Urothelium cell line (cell line): ENCODE measurements at places on chromosomes 5 and 9.

DNA sequence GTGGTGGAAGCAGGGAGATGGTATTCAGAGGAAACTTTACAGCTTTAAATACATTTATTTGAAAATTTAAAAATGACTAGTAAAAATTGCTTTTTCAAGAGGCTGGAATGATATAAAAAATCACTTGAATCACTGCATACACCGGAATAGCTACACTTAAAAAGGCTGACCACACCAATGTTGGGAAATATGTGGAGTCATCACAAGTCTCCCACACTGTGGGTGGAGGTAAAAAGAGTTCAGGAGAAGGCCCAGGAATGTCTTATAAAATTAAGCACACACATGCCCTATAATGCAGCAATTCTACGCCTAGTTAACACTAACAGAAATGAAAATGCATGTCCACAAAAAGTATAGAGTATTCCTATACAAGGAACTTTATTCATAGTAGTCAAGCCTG, 198.1 kb downstream of the ROR2 start:
- DNase-seq = no peak

- peak; percentile 29 for DNase-seq
These were observed 48.8 kb downstream of the MVB12B start for GRCh38 chr9:126375386-126375785.

GRCh38 chr5:92956886-92957285, 624.1 kb downstream of the NR2F1-AS1 start:
- no peak for DNase-seq

GRCh38 chr5:16570121-16570815, 46.5 kb downstream of the RETREG1 start:
- no peak for DNase-seq

- DNase-seq = no peak
These were observed 433.1 kb upstream of the CDH18 start for GRCh38 chr5:20420991-20421595.

GRCh38 chr5:73454379-73455036, 5.9 kb upstream of the FOXD1 start:
- DNase-seq = peak; percentile 64

- DNase-seq = no peak
These were observed 7.3 kb downstream of the PTGES2 start for GRCh38 chr9:128120061-128120740.

DNA sequence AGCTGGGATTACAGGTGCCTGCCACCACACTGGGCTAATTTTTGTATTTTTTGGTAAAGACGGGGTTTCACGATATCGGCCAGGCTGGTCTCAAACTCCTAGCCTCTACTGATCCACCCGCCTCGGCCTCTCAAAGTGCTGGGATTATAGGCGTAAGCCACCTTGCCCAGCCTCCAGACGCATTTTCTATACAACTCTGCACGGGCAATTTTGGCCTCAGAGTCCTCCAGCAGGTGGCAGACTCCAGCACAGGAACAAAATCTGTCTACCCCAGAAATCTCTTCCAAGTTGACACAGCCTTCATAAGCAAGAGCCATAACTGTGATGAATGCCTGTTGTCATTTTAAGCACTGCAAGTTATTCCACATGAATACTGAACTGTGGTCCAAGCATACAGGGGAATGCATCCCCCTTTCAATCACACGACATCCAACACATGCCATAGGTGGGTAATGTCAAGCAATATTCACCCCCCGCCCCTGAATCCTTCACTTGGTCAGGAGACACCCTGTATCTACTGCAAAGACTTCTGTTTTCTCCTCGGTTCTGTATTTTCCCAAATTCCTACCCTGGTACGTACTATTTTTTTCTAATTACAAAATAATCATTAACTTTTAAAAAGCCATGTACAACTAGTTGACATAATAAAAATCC, 50.8 kb downstream of the ALDH7A1 start:
- DNase-seq = peak; percentile 36

GRCh38 chr9:118091711-118092500, 387.7 kb downstream of the TLR4 start:
- no peak for DNase-seq

- no peak for DNase-seq
These were observed 52.4 kb upstream of the SYNPO start for GRCh38 chr5:150587856-150588595.

DNA sequence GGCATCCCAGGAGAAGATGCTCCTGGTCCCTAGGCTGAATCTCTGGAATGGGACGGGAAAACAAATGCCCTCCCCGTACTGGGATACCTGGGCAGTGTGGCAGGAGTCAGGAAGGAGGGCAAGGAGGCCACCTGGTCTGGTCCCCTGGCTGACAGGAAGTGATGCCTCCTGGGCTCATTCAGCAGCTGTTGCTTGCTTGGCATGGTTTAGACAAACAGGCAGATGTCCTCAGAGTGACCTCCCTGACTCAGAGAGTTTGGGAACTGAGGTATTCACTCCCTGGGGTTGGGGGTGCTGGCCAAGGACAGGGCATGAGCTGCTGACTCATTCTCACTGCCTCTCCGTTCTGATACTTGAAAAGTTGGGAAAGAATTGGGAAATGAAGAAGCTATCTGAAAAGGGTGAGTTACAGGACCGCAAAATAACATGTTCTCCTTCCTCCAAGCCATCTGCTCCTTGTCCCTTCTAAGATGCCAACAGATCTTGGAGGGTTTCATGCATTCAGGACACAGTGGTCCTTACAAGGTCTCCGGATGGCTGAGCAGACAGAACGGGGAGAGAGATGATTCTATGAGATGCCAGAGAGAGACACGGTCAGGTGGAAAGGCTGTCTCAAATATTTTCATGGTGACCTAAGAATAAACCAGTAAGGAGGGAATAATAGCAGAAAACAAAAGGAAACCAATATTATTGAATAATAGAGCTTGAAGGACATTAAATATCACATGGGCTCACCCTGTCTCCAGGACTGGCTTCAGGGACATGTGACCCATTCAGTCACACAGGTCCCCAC, 534.5 kb downstream of the BNC2 start:
- DNase-seq = peak; percentile 91

DNA sequence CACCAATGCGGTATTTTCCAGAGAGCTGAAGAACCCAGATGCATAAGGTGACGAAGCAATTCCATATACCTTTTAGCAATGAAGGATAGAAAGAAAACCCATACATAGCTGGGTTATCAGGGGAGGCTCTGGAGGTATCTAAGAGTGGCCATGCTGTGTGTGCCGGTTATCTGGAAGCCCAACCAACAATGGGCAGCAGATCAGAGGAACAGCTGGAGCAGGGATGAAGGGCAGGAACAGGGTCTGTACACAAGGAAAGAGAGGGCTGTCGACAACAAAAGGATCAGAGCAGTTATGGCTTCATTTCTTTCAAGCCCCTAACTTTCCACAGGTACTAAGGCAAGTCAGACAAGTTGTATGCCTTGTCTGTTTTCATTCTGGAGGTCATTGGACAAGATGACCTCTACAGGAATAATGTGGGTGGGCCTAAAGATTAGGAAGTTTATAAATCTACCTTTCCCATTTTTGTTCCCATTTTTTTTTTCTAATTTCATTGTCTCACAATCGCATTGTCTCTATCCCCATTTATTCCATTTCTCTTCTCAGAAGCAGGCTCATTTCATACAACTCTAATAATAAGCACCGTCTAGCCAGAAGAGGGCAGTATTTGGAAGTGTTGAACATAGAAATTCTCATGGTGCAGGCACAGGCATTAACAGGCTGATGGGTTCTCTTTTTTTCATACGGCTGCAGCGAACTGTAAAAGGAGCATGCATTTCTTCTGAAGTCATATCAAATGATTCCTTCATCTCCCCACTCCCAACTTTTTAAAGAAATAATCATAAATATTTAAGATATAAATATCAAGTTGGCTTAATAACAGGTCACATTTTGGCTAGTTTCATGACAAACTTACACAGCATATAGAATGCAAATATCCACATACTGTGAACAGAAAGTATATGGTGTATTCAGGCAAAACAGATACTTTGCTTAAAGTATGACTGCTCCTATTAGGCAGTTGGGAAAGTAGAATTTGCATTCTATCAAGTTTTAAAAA, 63.5 kb downstream of the ZNF474 start:
- DNase-seq = peak; percentile 50

GRCh38 chr5:78766412-78766762, 117.8 kb upstream of the LHFPL2 start:
- DNase-seq = no peak

- peak; percentile 26 for DNase-seq
These were observed 1033.4 kb downstream of the TLE4 start for GRCh38 chr9:80605129-80605528.

DNA sequence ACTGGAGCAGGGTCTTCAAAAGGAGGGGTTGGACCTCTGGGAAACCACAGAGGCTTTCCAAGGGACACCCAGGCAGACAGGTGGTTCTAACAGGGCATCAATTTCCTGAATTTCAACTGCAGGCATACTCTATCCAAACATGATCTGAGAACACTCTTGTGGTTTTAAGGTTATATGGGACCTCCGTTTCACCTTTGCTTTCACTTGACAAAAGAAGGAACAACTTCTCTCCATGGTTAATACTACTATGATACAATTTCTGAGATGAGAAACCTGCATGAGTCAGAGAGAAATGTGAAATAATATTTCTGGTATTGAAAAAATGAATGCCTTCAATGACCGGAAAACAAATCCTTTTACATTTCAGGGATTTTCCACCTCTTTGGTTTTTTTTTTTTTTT, 28.0 kb upstream of the ERAP1 start:
- DNase-seq = no peak
